Vagina (tissue), 2 donors: ENCODE measurements at places on chromosomes 5 and 9. TPM values are rescaled to one million over a fixed set of nuclear protein-coding genes. Genes with fewer than 3 reads are reported as not detected.

DNA sequence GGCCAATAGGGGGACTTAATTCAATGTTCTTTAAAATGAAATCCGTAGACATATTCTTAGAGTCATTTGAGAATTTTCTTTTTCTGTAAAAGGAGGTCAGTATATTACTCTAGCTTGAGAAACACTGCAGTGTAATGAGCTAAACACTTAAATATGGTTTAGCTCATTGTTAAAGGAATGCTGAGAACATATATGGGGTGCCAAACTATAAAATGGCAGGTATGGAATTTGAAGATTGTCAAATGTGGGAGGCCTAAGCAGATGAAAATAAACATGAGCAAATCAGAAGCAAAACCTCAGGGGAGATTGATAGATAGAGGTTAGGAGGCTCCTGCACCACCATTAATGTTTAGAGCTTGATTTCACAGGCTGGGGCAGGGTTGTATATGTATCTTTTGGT lies 57.9 kb downstream of the STX17 start:
- DNase-seq = no peak

GRCh38 chr5:82406205-82406773 lies 128.1 kb upstream of the RPS23 start:
- no peak for DNase-seq

The DMRT3 gene
- total RNA-seq = not detected

The STPG3 gene
- not detected for total RNA-seq
